ENCODE measurements at places on chromosomes 5 and 9. TPM values are rescaled to one million over a fixed set of nuclear protein-coding genes. Genes with fewer than 3 reads are reported as not detected.

Gene FGF18
- total RNA-seq: 6.3 TPM

Gene QRFP
- not detected for total RNA-seq

Gene PROB1
- 1.4 TPM for total RNA-seq

Gene PCDHB3
- 4.5 TPM for total RNA-seq

DNA sequence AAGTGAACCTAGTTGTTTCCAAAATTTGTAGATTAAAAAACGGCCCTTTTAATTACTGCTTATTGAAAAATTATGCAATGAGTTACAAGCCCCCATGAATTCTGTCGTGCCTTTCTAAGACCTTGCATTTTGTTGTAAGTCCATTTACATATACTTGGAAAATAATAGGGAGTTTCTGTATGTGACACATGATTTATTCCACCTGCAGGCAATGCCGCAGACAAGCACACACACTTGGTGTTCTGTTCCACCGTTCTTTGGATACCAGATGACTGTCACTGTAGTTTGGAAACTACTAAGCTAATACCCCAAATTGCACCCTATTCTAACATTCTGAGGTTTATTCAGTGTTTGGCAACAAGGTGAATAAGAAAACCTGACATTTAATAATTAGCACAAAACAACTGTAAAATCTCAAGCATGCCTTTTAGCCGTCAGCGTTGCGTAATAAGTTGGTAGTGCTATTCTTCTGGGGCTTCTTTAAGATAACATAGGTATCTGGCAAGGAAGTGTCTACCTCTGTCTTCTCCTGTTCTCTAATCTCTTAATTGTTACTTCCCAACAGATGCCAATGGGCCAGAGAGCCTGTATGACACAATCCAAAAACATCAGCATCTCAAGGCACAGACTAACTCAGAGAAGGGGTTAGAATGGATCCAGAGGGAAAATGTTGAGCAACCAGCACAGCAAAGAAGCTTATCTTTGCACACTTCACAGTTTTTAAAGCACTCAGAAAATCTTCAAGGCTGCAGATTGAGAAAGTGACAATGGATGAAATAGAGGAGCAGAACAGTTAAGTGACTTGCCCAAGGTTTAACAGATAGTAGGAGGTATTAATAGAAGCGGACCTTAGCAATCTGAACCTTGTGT lies 48.2 kb upstream of the DPYSL3 start:
- no peak overlapping the region for H3K4me3 ChIP-seq
- H3K27ac ChIP-seq: no peak overlapping the region
- H3K36me3 ChIP-seq: no peaks in the 10 kb centered on the region
- DNase-seq: no peak

DNA sequence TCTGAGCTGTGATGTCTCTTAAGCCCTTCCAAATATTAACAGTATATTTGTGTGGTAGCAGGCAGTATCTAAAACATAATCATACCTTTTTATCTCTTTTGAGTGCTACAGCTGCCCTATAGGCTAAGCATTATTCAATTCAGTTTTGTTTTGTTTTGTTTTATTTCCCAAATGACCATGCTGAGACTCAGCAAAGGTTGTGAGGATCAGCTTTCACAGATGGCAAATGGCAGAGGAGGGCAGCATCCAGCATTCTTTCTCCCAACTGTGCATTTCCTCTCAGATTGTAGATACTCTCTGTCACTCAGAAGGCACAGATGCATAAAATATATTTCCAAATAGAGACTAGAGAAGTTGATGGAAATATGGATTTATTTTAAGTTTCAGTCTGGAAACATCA lies 90.7 kb downstream of the DAPK1 start:
- no peaks in the 10 kb centered on the region for H3K27me3 ChIP-seq
- H3K27ac ChIP-seq: no peak overlapping the region
- peaks cover 15% of the 10 kb centered on the region for H3K4me1 ChIP-seq
- DNase-seq: no peak
- H3K4me3 ChIP-seq: no peak overlapping the region

Gene FREM1
- 3.3 TPM for total RNA-seq

DNA sequence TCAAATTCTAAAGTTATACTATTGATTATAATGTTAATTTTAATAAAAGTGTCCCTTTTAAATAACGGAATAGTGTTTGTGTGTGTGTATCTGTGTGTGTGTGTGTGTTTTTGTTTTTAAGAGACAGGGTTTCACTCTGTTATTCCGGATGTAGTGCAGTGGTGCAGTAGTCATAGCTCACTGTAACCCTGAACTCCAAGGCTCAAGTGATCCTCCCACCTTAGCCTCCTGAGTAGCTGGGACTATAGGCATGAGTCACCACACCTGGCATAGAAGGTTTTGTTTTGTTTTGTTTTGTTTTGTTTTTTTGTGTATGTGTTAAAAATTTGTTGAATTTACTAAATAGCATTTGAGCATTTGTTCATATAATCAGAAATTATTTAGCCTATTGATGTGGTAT lies 64.6 kb downstream of the YTHDC2 start:
- no peaks in the 10 kb centered on the region for H3K4me1 ChIP-seq
- H3K4me3 ChIP-seq: no peak overlapping the region
- no peaks in the 10 kb centered on the region for H3K27me3 ChIP-seq
- no peak overlapping the region for H3K27ac ChIP-seq
- peaks cover 43% of the 10 kb centered on the region for H3K36me3 ChIP-seq

Gene SLC25A46
- total RNA-seq: 47.7 TPM

Gene PPP3R2
- total RNA-seq: not detected

DNA sequence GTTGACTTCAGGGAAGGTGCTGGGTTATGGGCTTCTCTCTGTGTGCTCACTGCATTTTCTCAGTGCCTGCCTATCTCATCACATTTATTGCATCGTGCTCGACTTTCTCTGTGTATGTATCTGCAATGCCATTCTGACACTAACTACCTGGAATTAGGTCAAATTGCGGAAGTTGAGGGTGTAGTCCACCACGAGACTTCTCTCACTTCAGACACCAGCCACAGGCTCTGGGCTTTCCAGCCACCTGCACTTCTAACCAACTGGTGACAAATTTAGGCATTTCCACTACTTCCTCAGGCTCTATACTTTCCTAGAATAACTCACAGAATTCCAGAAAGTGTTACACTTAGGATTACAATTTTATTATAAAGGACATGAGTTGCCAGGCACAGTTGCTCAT lies 188.6 kb upstream of the ZNF608 start:
- H3K4me3 ChIP-seq: no peak overlapping the region
- no peaks in the 10 kb centered on the region for H3K27me3 ChIP-seq
- H3K36me3 ChIP-seq: no peaks in the 10 kb centered on the region
- H3K27ac ChIP-seq: no peak overlapping the region

GRCh38 chr5:40914835-40915234 lies 5.5 kb downstream of the C7 start:
- DNase-seq: no peak
- no peak overlapping the region for H3K27ac ChIP-seq
- H3K27me3 ChIP-seq: no peaks in the 10 kb centered on the region
- no peaks in the 10 kb centered on the region for H3K36me3 ChIP-seq

DNA sequence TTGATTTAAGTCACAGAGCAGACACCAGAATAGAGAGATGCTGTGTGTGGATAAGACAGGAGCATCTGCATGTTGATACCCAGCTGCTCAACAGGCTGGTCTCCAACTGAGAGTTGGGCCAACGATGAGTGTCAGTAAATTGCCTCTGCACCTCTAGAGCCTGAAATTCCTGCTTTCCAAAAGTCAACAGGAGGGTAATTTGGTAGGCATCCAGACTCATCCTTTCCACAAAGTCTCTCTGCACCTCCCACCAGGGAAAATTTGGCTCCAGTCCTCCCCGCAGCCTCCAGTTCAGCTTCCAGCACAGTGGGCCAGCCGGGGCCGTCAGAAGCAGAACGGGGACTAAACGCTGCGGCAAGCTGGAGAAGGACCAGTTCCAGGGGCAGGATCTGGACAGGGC lies 136.9 kb downstream of the RFK start:
- no peak overlapping the region for H3K27ac ChIP-seq
- no peaks in the 10 kb centered on the region for H3K27me3 ChIP-seq
- DNase-seq: no peak
- no peaks in the 10 kb centered on the region for H3K4me1 ChIP-seq

- H3K27me3 ChIP-seq: no peaks in the 10 kb centered on the region
- no peak overlapping the region for H3K4me3 ChIP-seq
- peaks cover 37% of the 10 kb centered on the region for H3K4me1 ChIP-seq
- no peaks in the 10 kb centered on the region for H3K36me3 ChIP-seq
- H3K27ac ChIP-seq: no peak overlapping the region
Measured at GRCh38 chr9:112819635-112820496, 69.3 kb downstream of the SNX30 start.

DNA sequence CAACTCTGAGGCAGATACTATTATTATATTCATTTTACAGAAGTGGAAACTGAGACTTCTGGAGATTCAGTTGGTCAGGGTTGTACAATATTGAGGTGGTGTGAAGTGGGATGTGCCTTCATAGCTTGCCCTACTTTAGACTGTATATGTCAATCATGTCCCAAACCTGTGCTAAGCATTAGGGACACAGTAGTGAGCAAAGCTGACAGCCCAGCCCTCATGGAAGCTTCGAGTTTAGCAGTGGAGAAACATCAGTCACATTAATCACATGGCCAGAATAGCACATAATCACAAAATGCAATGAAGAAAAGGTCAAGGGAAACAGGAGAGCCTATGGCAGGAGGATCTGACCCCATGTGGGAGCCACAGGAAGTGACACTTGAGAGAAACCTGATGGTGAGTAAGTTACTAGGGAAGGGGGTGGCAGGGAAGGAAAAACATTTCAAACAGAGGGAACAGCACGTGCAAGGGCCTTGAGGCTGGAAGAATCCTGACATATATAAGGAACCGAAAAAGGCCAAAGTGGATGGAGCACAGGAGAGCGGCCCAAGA lies 20.5 kb upstream of the RALGPS1 start:
- no peaks in the 10 kb centered on the region for H3K27me3 ChIP-seq
- no peaks in the 10 kb centered on the region for H3K36me3 ChIP-seq
- DNase-seq: no peak
- H3K4me1 ChIP-seq: no peaks in the 10 kb centered on the region
- H3K27ac ChIP-seq: no peak overlapping the region
- H3K4me3 ChIP-seq: no peak overlapping the region

- H3K27ac ChIP-seq: peak within 1 kb of the TSS; percentile 90
- no peaks in the 10 kb centered on the region for H3K36me3 ChIP-seq
- H3K27me3 ChIP-seq: no peaks in the 10 kb centered on the region
- peak within 1 kb of the TSS; percentile 80 for H3K4me3 ChIP-seq
- peak; percentile 67 for DNase-seq
Measured at GRCh38 chr9:91361291-91362050, at the start of gene AUH. Gene AUH, minus strand, starts transcription at chr9:91361918. Its CDS starts 29 bp downstream, at chr9:91361889.

- H3K27ac ChIP-seq: no peak overlapping the region
- H3K27me3 ChIP-seq: no peaks in the 10 kb centered on the region
- H3K4me3 ChIP-seq: no peak overlapping the region
- no peaks in the 10 kb centered on the region for H3K36me3 ChIP-seq
- no peak for DNase-seq
Measured at GRCh38 chr9:104686081-104686480, 8.2 kb upstream of the OR13D1 start.

- H3K4me3 ChIP-seq: no peak overlapping the region
- peaks cover 47% of the 10 kb centered on the region for H3K27me3 ChIP-seq
- no peak overlapping the region for H3K27ac ChIP-seq
- no peaks in the 10 kb centered on the region for H3K4me1 ChIP-seq
Measured at GRCh38 chr9:126532951-126533925, 80.5 kb upstream of the LMX1B start.

DNA sequence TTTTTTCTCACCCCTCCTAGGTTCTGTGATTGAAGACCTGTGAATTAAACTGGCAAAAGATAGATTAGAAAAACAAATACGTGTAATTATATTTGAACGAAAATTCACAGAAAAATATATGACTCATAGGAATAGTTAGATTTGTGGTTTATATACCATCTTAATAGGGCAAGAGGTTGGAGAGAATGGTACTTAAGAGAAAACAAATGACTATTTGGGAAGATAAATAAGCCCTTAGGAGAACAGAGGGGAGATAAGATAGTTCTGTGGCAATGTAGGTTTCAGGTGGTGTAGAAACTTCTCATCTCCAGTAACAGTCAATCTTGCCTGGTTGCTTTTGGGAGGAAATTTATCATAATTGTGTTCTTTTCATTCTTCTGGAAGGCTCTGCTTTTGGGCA lies 122.0 kb downstream of the PRDM9 start:
- H3K27me3 ChIP-seq: no peaks in the 10 kb centered on the region
- no peak overlapping the region for H3K27ac ChIP-seq
- DNase-seq: no peak

Gene PCSK1
- total RNA-seq: 0.42 TPM

GRCh38 chr9:127144670-127145445 lies 22.4 kb upstream of the ANGPTL2 start:
- no peaks in the 10 kb centered on the region for H3K27me3 ChIP-seq
- DNase-seq: no peak
- peaks cover 11% of the 10 kb centered on the region for H3K4me1 ChIP-seq
- H3K4me3 ChIP-seq: no peak overlapping the region
- no peak overlapping the region for H3K27ac ChIP-seq
- H3K36me3 ChIP-seq: no peaks in the 10 kb centered on the region

- H3K27ac ChIP-seq: no peak overlapping the region
- no peak for DNase-seq
- H3K4me3 ChIP-seq: no peak overlapping the region
- H3K27me3 ChIP-seq: no peaks in the 10 kb centered on the region
Measured at GRCh38 chr5:125109816-125110215, 363.4 kb upstream of the ZNF608 start.

DNA sequence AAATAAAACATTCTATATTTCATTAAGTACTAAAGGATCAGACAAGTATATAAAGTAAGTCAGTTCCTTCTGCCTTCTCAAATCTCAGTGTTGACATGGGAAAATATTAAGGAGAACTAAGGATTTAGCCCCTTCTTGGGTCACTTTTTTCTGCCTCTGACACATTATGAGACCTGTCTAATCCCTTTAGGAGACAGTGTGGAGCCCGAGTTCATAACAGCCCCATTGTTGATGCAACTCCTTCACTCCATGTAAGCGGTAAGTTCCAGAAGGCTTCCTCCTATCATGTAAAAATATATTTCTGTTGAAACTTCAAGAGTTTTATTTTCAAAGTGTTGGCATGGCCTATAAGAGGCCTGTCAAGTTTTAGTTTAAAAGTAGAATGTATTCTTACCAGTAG lies 152.2 kb downstream of the SNCAIP start:
- H3K27ac ChIP-seq: no peak overlapping the region
- H3K4me1 ChIP-seq: no peaks in the 10 kb centered on the region

DNA sequence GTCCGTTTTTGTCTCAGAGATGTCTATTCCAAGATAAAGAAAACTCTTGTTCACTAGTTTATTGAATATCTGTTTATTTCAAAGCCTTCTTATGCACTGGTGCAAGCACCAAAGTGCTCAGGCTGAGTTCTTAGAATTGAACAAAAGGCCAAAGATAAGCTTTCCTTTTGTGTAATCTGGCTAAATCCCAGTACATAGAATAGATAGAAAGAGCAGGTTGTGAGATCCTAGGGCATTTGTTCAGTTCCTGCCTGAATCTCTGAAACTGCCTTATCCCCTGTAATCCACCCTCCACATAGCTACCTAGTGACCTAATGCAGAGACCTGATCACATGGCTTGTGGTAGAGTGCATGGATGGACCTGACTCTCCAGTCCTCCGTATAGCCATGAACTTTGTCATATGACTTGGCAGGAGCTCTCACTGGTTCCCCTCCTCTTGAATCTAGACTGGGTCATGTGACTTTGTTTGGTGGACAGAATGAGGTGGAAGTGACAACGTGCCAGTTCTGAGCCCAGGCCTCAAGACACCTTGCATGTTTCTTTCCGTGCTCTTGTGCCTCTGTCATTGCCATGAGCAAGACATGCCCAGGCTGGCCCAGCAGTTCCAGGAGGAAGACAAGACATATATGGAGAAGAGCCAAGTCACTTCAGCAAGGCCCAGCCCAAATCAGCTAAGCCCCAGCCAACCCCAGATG lies 139.3 kb upstream of the SHB start:
- H3K4me1 ChIP-seq: no peaks in the 10 kb centered on the region
- no peak overlapping the region for H3K27ac ChIP-seq
- H3K36me3 ChIP-seq: no peaks in the 10 kb centered on the region
- no peak for DNase-seq
- H3K4me3 ChIP-seq: no peak overlapping the region
- peaks cover 9% of the 10 kb centered on the region for H3K27me3 ChIP-seq
